ENCODE measurements at places on chromosomes 2 and 18. TPM values are rescaled to one million over a fixed set of nuclear protein-coding genes. Genes with fewer than 3 reads are reported as not detected.

The FAM228A gene
- 1.5 TPM for total RNA-seq

The HNRNPA3 gene
- 40.7 TPM for total RNA-seq

The UCN gene
- 1.1 TPM for total RNA-seq

The LBH gene
- 2.4 TPM for total RNA-seq

The MGAT4A gene
- 0.22 TPM for total RNA-seq

The AMER3 gene
- not detected for total RNA-seq

The C2orf81 gene
- total RNA-seq = 1.6 TPM

The RTP5 gene
- not detected for total RNA-seq

The WDR33 gene
- 15.8 TPM for total RNA-seq

The MCFD2 gene
- 376 TPM for total RNA-seq

The CHRNG gene
- not detected for total RNA-seq

The FAM161A gene
- total RNA-seq = 2.6 TPM

The MRPL33 gene
- 50.5 TPM for total RNA-seq

The B4GALT6 gene
- total RNA-seq = 6.1 TPM

The C2orf80 gene
- not detected for total RNA-seq
